ENCODE measurements at places on chromosomes 3 and 15.

DNA sequence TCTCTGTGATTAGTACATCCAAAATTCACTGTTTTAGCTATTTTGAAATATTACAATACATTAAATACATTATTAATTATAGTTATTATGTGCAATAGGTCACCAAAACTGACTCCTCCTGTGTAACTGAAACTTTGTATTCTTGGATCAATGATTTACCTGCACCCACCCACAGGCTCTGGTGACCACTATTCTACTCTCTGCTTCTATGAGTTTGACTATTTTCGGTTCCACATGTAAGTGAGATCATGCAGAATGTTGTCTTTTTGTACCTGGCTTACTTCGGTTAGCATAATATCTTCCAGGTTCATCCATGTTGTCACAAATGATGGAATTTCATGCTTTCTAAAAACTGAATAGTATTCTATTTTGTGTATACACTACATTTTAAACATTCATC lies 43.8 kb downstream of the SLC2A2 start:
- DNase-seq: no peak

GRCh38 chr15:71962537-71962936 lies 152.2 kb downstream of the NR2E3 start:
- DNase-seq: no peak

DNA sequence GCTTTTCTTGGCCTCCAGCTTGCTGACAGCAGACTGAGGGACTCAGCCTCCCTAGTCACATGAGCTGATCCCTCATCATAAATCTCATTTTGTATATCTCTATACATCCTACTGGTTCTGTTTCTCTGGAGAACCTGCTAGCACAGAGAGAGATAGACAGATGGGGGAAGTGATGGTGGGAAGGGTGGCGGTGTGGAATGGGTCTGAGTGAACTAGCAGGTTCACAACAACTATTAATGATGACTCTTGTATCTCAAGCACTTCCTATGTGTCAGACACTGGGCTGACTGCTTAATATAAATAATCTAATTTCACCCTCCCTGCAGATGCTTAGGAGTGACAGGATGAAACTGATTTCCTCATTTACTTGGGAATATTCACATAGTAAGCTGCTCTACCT lies 106.9 kb upstream of the TLE3 start:
- no peak for DNase-seq

GRCh38 chr3:120561251-120562045 lies 34.7 kb upstream of the NDUFB4 start:
- peak; percentile 68 for DNase-seq

- DNase-seq: no peak
Measured at GRCh38 chr3:114933407-114933806, 213.7 kb downstream of the ZBTB20 start.

DNA sequence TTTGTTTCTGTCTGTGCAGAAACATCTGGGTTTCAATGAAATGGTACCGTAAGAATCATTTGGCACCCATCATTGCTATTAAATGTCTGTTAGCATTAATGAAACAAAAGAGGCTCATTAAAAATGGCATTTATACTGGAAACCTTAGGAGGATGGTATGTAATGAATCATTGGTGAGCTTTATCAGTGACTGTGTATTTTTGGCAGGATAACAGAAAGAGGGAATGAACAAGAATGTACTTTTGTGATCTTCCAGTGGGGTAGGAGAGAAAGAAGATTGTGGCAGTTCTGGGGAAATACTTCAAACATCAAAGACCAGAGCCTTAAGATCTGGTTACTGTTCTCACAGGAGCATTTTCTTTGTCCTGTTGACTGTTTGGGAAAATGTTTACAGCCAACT lies 4.7 kb upstream of the DCBLD2 start:
- no peak for DNase-seq

DNA sequence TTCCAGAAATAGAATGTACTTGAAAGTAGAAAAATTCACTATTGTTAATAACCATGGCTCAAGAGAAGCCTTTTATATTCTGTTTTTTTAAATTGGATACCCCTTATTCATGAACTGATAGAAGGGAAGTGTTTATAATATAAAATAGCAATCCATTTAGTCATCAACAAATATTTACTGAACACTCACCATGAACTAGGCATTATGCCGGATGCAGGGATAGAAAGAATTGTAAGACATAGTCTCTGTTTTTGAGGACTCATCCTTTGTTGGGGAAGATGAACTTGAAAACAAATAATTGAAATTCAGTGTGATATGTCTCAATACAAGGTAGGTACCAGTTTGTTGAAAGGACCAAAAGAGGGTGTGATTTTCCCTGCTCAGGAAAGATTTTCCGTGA lies 160.9 kb upstream of the SATB1 start:
- no peak for DNase-seq

DNA sequence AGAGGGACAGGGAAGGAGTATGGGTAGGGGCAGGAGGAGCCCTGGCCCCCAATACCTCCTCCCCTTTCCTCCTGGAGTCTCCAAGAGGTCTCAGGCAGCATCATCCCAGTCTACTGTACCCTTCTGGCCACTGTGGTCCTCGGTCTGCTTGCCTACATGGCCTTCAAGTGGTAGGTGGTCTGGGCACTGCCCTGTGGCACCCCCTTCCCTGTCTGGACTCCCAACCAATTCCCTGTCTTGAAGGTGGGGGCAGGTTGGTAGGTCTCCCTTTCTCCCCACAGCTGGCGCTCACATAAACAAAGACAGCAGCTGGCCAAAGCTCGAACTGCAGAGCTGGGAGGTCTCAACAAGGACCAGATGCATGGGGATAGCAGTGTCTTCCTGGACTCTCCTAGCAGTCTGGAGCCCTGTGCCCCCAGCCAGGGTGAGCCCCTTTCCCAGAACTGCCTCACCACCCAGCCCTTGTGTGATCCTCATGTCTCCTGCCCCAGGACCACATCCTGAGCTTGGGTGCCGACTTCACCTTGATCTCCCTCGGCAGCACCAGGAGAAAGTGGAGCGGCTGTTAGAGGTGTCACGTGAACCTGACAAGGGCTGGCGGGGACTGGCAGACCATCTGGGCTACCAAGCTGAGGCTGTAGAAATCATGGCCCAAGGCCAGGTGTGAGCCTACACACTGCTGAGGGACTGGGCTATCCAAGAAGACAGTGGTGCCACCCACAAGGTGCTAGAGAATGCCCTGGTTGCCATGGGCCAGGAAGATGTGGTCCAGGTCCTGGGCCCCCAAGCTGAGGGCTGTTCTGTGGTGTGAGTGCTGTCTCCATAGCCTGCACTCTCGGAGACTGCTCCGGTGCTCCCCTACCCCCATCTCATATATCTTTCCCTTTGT lies 33.1 kb downstream of the NBEAL2 start:
- DNase-seq: no peak

GRCh38 chr3:43013743-43014155 lies 34.6 kb downstream of the GASK1A start:
- no peak for DNase-seq

DNA sequence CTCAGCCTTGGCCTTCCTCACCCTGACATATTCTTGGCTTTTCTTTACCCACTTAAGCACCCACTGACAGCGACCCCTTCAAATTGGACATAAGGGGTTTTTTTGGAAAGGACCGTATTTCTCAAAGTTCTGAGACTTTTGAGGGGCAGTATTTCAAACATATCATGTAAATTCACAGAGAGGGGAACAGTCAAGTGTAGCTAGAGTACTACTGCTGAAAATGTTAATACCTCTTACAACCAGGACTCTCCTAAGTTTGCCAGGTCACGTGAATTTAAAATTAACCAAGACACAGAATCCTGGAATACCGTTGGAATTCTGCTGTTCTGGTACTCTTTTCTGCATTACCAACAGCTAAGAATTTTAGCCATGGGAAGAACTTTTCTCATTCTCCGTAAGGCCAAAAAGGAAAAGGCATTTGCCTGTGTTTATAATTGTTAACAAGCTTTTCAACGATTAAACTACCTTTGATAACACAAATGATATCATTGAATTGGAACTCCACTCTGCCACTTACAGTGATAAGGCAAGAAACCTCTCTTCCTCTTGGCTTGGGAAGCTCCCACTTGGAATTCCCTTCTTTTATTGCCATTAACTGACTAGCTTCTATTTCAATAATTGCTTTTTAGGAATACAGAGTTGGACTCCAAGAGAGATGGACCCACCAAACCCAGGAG lies 597 bp upstream of the GBE1 start:
- DNase-seq: no peak

DNA sequence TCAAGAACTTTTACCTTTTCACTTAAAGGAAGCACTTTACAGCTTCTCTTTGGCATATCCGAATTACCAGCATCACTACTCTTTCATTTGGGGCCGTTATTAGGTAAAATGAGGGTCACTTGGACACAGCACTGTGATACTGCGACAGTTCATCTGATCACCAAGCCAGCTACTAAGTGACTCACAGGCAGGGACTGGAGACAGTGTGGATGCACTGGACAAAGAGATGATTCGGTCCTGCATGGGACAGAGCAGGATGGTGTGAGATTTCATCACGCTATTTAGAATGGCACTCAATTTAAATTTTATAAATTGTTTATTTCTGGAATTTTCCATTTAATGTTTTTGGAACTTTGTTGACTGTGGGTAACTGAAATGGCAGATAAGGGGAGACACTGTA lies 166.9 kb upstream of the IL12A start:
- DNase-seq: no peak

DNA sequence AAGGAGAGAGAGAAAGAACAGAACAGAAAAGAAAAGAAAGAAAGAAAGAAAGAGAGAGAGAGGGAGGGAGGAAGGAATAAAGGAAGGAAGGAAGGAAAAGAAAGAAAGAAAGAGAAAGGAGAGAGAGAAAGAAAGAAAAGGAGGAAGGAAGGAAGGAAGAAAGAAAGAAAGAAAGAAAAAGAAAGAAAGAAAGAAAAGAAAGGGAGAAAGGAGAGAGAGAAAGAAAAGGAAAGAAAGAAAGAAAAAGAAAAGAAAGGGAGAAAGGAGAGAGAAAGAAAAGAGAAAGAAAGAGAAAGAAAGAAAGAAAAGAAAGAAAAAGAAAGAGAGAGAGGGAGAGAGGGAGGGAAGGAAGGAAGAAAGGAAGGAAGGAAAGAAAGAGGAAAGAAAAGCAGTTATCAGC lies 108.8 kb downstream of the ARPP21 start:
- DNase-seq: no peak

DNA sequence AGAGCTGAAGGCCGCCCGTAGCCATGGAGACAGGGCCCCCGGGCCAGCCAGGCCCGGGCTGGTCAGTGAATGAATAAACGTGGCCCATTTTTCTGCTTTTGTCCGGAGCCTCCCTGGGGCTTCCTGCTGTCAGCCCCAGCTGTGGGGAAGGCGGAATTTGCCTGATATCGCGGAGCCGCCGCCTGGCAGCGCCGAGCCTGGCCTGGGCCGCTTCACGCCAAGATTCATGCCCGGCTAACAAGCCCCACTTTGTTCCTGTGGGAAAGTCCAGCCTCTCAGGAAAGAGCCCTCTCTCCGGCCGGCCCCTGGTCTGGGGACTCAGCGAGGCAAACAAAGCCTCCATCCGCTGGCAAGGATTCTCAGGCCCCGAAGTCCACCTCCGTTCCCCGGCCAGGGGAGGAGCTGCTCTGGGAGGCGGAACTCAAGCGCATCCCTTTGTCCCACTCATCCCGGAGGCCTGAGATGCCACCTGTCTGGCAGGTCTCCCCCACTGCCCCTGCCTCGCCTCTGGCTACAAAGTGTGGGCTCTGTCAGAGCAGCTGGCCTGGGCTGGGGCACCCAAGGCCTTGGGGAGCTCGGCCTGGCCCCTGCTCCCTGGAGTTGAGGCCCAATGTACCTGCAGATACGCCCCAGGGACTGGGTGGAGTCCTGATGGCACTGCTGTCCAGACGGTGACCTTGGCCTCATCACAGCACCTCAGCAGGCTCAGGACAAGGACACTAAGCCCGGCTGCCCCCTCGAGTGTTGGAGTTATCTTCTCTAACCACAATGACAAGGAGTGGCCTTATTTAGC lies 51.6 kb upstream of the SLC6A11 start:
- DNase-seq: no peak

GRCh38 chr15:35546511-35547381 lies 781 bp upstream of the DPH6 start:
- DNase-seq: no peak

DNA sequence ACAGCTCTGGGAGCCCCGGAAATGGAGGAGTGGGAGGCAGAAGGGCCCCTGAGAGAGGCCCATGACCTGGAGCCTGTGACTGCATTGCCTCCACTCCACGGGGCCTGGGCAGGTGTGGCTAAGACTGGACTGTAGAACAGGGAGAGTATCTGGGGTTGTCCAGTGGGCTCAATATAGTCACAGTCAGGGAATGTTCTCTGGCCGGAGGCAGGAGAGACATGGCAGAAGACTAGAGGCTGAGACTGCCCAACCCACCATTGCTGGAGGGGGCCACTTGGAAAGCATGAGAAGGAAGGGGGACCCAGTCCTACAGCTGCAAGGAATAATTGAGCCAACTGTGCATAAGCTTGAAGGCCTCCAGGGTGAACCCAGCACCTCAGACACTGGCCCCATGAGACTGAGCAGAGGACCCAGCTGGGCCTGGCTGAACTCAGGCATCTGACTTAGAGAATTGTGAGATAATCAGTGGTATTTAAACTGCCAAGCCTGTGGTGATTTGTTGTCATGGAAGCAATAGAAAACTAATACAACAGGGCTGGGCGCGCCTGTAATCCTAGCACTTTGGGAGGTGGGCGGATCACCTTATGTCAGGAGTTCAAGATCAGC lies 33.1 kb downstream of the NIPA2 start:
- DNase-seq: no peak

DNA sequence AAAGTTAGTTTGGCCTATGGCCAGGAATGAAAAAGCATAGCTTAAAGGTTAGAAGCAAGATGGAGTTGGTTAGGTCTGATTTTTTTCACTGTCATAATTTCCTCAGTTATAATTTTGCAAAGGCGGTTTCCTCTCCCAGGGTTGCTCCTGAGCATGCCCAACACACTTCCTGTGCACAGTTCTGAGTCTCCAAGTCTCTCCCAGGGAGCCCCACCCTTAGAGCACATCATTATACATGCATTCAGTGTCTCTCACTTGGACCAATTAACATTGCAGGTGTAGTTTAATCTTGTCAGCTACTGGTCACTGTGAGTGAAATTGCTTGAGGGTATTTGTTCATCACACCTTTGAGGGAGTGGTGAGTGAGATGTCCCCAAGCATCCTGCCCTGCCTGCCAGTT lies 96.0 kb upstream of the ATP10A start:
- DNase-seq: no peak

- DNase-seq: no peak
Measured at GRCh38 chr3:17500618-17501017, 241.8 kb downstream of the TBC1D5 start.

- no peak for DNase-seq
Measured at GRCh38 chr3:60743631-60744164, 507.6 kb downstream of the FHIT start.

DNA sequence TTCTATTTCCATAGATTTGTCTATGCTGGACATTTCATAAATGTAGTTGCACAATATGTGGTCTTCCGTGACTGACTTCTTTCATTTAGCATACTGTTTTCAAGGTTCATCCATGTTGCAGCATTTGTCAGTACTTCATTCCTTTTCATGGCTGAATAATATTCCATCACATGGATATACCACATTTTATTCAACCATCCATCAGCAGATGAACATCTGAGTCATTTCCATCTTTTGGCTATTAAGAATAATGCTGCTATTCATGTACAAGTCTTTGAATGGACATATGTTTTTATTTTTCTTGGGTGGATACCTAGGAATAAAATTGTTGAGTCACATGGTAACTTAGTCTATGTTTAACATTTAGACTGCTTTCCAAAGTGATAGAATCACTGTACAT lies 99.3 kb upstream of the RAD18 start:
- DNase-seq: no peak
